ENCODE measurements at places on chromosomes 2 and 18. TPM values are rescaled to one million over a fixed set of nuclear protein-coding genes. Genes with fewer than 3 reads are reported as not detected.

Gene MOGAT1
- not detected for total RNA-seq

Gene CPS1
- total RNA-seq, result 10.4 TPM

Gene TWIST2
- total RNA-seq, result 16.6 TPM

Gene ING5
- 20.6 TPM for total RNA-seq

Gene RFTN2
- not detected for total RNA-seq

Gene IL1R2
- 0.75 TPM for total RNA-seq

Gene MOB4
- total RNA-seq, result 29.7 TPM

Gene AOX1
- total RNA-seq, result 4.3 TPM

Gene GALM
- total RNA-seq, result 17.2 TPM

Gene CHRND
- not detected for total RNA-seq

Gene HNRNPLL
- 27.3 TPM for total RNA-seq

Gene MEP1B
- 0.05 TPM for total RNA-seq

Measured in A549 treated with GW870086 at 1 μM for 4 hours (cell line).